ENCODE measurements at places on chromosomes 12 and 14.

DNA sequence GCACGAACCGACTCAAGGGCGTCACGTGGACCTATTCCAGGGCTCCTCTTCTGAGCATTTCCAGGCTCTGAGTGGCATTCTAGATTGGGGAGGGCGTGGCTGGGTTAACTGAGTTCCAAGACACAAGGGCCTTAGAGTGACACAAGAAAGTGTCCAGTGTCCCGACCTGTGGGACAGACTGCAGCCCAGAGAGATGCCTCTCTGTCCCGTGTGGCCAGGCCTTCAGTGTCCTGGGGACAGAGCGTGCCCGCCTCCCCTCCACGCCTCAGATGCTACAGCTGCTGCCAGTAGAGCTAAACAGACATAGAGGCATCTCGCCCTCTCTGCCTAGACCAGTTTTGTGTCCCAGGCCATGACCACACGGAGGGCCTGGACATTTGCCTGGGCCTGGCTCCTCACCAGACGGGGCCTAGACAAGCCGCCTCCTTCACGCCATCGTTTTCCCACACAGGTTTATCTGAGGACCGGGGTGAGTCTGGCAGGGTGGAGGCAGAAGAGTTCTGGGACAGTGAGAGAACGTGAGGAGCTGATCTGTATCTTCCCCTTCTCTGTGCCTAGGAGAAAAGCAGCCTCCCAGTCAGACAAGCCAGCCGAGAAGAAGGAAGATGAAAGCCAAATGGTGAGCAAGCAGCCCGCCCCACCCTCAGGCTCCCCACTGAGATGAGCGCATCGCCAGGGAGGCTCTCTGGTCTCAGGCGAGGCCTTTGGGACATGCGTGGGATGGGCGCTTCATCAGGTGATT, 27.1 kb downstream of the DEGS2 start:
- DNase-seq, result no peak

- no peak for DNase-seq
Measured at GRCh38 chr12:94941440-94941862, 62.0 kb downstream of the NDUFA12 start.

DNA sequence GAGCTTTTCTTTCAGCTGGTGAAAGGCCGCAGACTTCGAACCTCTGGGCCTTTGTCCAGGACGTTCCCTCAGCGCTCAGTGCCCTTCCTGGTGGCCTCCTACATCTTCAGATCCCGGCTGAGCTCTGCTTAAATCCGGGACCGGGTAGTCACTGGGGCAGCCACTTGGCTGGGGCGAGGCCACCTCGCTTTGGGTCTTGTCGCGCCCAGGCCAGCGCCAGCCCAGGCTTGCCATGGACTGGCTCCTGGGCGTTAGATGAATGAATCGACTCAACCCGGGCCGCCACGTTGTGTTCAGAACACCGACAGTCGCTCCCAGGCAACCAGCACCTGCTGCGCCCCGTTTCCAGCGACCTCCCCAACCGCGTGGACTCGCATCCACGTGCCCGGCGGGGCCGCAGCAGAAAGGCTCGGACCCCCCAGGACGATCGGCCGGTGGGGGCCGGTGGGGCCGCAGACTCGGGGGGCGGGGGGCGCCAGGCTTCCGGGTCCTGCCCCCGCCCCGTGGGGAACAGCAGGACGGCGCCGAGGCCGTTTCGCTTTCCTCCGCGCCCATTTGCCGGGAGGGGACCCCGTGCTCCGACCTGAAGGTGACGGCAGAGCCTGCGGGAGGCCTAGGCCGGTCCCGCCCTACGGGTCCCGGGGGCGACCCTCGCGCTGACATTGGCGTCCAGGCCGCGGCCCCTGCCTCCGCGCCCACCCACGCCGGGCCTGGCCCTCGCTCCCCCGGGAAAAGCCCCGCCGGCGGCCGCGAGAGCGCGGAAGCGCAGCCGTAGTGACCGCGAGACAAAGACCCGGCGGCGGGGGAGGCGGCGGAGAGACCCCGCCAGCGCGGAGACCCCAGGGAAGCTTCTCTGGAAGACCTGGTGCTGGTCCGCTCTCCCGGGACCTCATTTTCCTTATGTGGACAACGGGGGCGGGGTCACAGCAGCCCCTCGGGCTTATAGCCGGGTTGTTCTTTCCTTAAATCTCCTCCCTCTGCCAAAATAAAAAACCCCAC, 37.3 kb upstream of the RCOR1 start:
- peak; percentile 78 for DNase-seq

- peak; percentile 94 for DNase-seq
Measured at GRCh38 chr12:52879394-52880351, 25.2 kb downstream of the KRT8 start.

DNA sequence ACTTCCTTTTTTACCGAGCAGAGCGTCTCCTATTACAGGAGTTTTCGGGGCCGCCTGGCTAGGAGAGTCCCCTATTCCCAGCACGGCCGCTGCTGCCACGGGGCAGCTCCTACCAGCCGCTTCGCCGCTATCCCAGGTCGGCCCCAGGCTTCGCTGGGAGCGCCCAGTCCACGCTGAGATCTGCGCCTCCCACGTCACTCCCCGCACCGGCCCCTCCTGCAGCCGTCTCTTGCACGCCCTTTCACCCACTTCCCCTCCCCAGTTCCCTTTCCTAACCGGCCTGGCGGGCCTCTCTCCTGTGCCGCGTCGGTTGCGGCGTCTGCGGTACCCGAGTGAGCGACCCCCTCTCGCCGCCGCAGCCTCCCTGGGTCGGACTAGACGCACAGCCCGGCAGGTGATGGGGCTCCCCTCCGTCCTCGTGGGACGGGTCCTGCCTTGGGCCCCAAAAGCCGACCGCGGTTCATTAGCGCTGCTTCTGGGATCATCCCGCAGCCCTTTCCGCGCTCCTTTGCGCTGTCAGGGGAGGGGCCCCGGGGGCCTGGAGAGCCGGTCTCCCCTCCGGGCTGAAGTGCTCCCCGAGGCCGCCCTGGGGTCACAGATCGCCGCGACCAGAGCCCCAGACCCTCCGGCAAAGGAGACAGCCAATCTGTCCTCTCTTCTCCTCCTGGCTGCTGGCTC, 1318.4 kb downstream of the TMEM121 start:
- peak; percentile 45 for DNase-seq

- DNase-seq, result no peak
Measured at GRCh38 chr14:68471029-68471963, 321.6 kb downstream of the ZFP36L1 start.

GRCh38 chr12:3302401-3303041, 188.5 kb upstream of the PRMT8 start:
- DNase-seq, result no peak

DNA sequence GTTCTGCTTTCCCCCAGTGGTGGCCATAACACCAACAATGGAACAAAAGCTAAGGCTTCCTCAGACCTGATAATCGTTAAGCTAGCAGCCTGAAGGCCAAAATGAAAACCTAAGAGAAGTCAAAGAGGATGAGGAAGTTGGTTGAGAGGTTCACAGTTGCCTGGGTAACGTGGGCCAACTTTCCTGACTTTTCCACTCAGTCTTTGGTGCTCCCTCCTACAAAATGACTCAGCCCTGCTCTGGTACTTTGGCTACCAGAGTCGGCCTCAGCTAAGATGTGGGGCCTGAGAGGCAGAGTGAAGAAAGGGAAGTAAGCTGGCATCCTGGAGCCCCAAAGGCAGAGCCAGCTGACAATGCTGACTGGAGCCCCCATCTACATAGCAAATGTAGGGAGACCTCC, 14.9 kb upstream of the FKBP11 start:
- DNase-seq, result no peak

- no peak for DNase-seq
Measured at GRCh38 chr14:75460394-75460793, 32.6 kb downstream of the JDP2 start.

DNA sequence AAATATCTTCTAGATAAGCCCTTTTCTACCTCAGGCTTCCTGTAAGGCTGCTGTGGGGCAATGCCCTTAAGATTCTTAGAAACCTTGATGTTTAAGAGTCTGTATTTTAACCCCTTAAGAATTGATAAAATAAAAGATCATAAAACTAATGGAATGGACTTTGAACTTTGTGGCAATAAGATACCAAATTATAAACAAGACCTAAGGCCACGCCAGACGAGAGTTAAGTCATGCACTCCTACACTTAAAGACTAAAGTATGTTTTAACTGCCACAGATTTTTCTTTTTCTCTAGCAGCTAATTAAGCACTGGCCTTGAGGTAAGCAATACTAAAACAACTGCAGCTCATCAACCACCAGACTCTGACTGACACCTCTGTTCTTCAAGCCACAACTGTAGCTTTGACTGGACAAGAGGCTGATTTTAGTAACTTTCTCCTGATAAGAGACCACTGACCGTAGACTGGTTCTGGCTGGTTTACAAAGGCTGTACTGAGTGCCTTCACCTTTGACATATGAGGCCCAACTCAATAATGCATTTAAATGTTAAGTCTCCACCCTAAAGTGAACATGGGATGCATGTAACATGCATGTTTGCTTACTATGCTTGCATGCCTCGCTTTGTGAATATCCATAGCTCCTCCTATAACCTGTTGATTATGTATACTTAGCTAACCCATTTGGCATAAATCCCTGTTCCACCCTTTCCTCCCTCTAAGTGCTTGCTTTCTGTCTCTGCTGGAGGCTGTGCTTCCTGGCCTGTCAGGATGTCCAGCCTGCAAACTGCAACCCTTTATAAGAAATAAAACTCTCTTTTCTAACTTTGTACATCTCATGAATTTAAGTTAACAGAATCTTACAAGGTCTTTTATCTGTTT, 71.9 kb downstream of the KLHL28 start:
- no peak for DNase-seq

- no peak for DNase-seq
Measured at GRCh38 chr14:20384886-20385285, 28.4 kb downstream of the TEP1 start.

- DNase-seq, result no peak
Measured at GRCh38 chr14:99744199-99744872, 48.9 kb upstream of the EML1 start.

- no peak for DNase-seq
Measured at GRCh38 chr14:51335531-51335930, 95.5 kb downstream of the TMX1 start.

DNA sequence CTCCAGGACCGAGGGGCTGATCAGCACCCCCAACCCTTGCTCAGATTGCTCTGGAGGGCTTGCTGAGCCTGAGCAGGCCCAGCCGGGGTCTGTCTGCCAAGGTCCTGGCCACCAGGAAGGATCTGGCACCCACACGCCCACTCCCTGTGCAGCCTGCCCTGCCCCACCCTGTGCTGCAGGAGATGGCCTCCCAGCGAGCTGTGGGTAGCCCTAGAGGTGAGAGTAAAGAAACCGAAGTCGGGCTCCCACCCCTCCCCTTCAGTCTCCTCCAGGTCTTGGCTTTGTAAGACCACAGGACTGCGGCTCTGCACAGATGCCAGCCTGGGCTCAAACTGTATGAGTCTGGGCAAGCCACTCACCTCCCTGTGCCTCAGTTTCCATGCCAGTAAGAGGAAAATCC, 307.8 kb downstream of the BCL11B start:
- no peak for DNase-seq

DNA sequence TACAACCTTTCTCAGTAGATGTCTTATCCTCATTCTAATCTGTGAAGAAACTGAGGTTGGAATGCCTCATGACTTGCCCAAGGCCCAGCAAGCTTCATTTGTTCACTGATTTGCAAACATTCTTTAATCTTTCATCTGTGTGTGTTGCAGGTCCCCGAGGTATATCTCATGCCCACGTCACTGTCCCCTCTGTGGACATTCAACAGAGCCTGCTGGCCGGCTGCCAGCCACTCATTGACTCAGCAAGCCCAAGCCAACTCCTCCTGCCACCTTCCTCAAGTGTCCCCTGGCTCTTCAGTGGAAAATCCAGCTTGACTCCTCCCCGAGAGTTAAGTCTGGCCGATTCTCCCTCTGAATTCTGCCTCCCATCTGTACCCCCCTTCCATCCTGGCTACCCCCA, 1.9 kb upstream of the DCAF4 start:
- no peak for DNase-seq

DNA sequence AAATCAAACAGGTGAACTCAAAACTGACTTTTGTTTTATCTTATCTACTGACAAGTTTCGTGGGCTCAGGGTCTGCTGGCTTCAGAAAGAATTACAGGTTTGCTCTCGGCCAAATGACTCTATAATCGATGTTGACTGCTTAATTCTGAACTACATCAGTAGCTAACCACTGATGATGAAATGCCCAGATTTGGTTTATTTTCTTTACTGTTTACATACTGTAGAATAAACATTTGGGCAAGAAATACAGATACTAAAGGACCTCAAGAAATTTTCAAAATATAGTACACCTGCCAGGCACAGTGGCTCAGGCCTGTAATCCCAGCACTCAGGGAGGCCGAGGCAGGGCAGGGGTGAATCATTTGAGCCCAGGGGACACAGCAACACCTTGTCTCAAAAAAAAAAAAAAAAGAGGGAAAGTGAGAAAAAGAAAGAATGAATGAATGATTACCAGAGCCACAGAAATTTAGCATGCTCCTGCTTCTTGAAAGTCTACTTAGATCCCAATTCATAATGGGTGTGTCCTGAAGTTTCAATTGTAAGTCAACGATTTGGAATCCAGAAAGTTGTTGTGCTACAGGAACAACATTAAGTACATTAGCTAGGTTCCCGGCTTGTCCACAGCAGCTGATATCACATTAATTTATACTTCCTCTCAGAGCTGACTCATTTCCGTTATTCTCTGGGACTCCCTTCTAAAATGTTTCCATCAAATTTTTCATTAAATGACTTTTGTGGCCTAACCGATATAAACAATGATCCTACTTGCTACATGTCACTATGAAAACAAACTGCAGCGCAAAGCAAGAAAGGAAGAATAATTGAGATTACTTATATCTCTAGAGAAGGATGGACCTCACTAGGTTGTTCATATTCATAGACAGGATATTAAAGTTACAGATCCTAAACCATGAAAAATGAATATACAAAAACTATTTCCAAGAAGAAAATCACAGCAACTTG, 134.3 kb downstream of the MED13L start:
- DNase-seq, result no peak

- no peak for DNase-seq
Measured at GRCh38 chr12:8475508-8476203, 19.9 kb downstream of the CLEC6A start.

DNA sequence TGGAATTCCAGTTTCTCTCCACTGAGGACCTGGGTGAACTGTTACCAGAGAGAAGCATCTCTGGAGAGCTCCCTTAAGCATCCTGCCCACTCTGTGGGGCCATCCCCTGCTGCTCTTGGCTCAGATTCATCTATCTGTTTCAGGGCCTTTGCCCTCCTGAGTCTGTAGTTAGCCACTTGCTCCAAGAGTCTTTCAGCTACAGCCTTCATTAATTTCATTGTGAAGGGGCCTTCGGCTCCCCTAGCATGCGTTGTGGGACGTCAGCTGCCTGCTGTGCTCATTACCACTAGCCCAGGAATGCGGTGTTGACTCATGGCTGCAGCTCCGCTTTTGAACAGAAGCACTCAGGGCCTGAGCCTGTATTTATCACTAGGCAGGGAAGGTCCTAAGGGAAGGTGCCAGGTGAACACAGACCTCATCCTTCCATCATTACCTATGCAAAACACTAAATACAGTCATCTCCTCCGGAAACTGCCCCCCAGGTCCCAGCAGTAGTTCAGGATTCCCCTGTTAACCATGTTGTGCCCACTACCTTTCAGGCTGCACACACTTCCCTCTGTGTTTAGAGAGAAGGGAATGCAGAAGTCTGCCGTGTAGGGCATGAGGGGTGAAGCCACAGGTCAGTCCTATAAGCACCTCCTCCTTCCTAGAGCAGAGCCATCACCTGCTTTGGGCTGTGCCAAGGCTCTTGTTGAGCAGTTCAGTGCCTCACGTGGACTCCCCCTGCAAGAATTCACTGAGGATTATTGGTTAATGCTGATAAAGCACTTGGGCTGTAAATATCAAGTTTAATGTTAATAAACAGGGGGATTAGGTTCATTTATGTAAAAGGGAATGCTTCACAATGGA, 191.4 kb downstream of the CACNA1C start:
- no peak for DNase-seq

GRCh38 chr12:38156497-38157245, 159.9 kb upstream of the ALG10B start:
- DNase-seq, result no peak

Data from NCI-H146 (cell line).